ENCODE measurements at places on chromosomes 3 and 15. TPM values are rescaled to one million over a fixed set of nuclear protein-coding genes. Genes with fewer than 3 reads are reported as not detected.

The TRIM42 gene
- not detected for total RNA-seq

GRCh38 chr3:112873632-112874031 is 27.0 kb upstream of the CD200R1L start:
- peaks cover 7% of the 10 kb centered on the region for H3K36me3 ChIP-seq
- H3K27me3 ChIP-seq = peaks cover 15% of the 10 kb centered on the region

The NOX5 gene
- total RNA-seq = not detected

DNA sequence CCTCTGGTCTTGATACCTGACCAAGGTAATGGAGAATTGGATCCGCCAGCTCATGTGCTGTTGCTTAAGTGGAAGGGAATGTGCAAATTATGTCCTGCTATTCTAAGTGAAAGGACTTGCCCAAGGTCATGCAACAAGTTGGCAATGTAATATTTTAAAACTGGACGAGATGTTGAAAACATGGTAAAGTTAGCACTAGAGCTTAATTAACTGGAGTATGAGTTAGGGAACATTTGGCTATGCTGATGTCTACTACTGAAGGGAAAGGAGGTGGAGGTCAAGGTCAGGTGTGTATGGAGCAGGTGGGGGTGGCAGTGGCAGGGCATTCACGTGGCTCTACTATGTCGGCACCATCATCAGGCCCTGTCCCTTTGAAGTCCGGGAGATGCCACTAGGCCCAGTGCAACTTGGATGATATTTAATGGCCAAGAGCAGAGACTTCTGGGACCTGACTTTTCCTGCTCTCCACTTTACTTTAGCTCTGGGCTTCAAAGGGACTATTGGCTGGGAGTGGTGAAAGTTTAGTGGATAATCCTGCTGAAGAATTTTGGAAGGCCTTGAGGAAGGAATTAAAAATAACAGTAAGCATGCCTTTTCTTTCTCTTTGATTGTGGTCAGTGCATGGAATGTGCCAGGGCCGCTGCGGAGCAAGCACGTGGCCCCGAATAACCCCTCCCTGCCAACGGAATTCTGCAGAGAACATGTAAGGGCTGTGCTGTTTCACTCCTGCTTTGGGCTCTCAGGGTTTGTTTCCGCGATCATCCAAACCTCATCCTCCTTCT is 14.9 kb downstream of the SMAD3 start:
- peaks cover 81% of the 10 kb centered on the region for H3K4me1 ChIP-seq
- H3K36me3 ChIP-seq = peaks cover 1% of the 10 kb centered on the region
- no peaks in the 10 kb centered on the region for H3K27me3 ChIP-seq
- peak overlapping the region; percentile 50 for H3K4me3 ChIP-seq
- H3K27ac ChIP-seq = peak overlapping the region; percentile 96

The SAMMSON gene
- 0.39 TPM for total RNA-seq

GRCh38 chr3:74288761-74289160 is 325.7 kb downstream of the CNTN3 start:
- no peak for DNase-seq
- H3K4me1 ChIP-seq = no peaks in the 10 kb centered on the region
- H3K36me3 ChIP-seq = no peaks in the 10 kb centered on the region
- H3K27me3 ChIP-seq = no peaks in the 10 kb centered on the region

DNA sequence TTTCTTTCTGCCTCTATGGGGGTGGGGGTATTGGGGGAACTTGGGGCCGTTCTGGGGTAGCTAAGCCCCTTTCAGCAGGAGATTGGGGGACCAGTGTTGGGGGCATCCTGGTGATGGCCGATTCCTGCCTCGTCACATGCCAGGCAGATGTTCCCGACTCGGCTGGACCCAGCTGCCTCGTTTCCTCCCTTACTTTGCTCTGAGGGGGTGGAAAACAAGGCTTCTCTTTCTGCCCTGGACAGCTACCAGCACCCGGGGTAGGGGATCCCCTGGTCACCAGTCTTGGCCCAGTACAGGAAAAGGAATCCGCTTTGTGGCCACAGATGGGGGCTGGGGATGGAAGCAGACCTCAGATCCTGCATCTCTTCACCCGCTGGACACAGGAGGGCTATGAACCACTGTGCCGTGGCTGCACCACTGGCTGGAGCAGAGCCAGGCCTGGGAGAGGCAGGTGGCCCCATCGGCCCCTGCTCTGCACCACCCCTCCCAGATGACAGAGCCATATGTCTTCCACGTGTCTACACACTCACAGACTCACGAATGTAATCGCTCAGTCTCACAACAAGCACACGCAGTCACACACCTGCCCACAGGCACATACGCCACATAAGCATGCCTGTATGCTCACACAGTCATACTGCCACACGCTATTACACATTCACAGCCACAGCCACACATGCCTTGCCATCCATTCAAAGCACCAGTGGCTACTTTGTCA is 12.4 kb downstream of the SNX33 start:
- no peaks in the 10 kb centered on the region for H3K27me3 ChIP-seq
- H3K4me3 ChIP-seq = no peak overlapping the region
- peaks cover 36% of the 10 kb centered on the region for H3K4me1 ChIP-seq
- peak overlapping the region; percentile 99 for H3K27ac ChIP-seq

DNA sequence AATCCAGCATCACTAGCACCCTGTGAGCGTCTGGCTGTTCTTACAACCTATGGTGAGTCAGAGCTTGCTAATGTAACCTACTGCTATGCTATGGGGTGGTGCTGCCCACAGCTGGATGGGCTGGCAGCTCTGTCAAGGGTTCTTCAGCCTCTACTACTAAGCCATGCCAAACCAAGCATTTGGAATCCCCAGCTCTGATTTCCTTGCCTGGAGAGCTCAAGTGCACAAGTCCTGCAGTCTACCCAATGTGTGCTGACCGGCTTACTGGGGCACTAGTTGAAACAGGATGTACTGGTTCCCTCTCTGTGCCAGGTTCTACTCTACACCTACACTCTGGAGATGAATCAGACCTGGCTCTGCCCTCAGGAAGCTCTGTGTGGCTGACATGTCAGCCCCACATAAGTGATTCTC is 4.2 kb downstream of the TEX264 start:
- peak overlapping the region; percentile 32 for H3K27ac ChIP-seq
- H3K27me3 ChIP-seq = no peaks in the 10 kb centered on the region
- no peak overlapping the region for H3K4me3 ChIP-seq
- H3K36me3 ChIP-seq = no peaks in the 10 kb centered on the region

GRCh38 chr3:128006061-128007032 is 45.9 kb upstream of the SEC61A1 start:
- H3K4me3 ChIP-seq = no peak overlapping the region
- H3K27ac ChIP-seq = no peak overlapping the region
- H3K36me3 ChIP-seq = no peaks in the 10 kb centered on the region
- peaks cover 17% of the 10 kb centered on the region for H3K27me3 ChIP-seq
- peaks cover 16% of the 10 kb centered on the region for H3K4me1 ChIP-seq

- no peak for DNase-seq
- H3K4me1 ChIP-seq = peaks cover 47% of the 10 kb centered on the region
- H3K27ac ChIP-seq = no peak overlapping the region
- H3K4me3 ChIP-seq = no peak overlapping the region
Observed at GRCh38 chr15:51195459-51195858, 100.8 kb upstream of the TNFAIP8L3 start.

GRCh38 chr3:120093119-120093910 is 932 bp downstream of the GSK3B start:
- no peaks in the 10 kb centered on the region for H3K36me3 ChIP-seq
- no peak for DNase-seq
- H3K4me1 ChIP-seq = peaks cover 31% of the 10 kb centered on the region
- no peak overlapping the region for H3K27ac ChIP-seq

DNA sequence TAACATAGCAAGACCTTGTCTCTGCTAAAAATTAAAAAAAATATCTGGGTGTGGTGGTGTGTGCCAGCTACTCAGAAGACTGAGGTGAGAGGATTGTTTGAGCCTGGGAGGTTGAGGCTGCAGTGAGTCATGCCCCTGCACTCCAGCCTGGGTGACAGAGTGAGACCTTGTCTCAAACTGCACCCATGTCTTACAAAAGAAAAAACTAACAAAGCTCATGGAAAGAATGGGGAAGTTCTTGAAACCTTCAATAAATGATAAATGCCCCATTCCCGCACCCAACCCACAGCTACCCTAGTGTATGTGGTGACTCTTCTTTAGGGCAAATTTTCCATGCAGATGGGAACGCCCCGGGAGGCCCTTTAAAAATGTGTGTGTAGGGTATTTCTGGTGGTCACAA is 28.3 kb downstream of the RPLP1 start:
- DNase-seq = no peak
- no peak overlapping the region for H3K4me3 ChIP-seq
- H3K27ac ChIP-seq = no peak overlapping the region
- H3K36me3 ChIP-seq = peaks cover 6% of the 10 kb centered on the region
- H3K27me3 ChIP-seq = peaks cover 10% of the 10 kb centered on the region
- no peaks in the 10 kb centered on the region for H3K4me1 ChIP-seq

The B3GALNT1 gene
- total RNA-seq = 22.0 TPM

The DPH6 gene
- 7.3 TPM for total RNA-seq

The ATP6V1A gene
- 65.4 TPM for total RNA-seq

The BLM gene
- total RNA-seq = 2.3 TPM

The CDCP1 gene
- 0.48 TPM for total RNA-seq

- no peaks in the 10 kb centered on the region for H3K36me3 ChIP-seq
- peak; percentile 62 for DNase-seq
- peaks cover 68% of the 10 kb centered on the region for H3K27me3 ChIP-seq
- H3K4me3 ChIP-seq = no peak overlapping the region
- peaks cover 11% of the 10 kb centered on the region for H3K4me1 ChIP-seq
- no peak overlapping the region for H3K27ac ChIP-seq
Observed at GRCh38 chr3:137760341-137761098, 3.6 kb upstream of the SOX14 start.

- H3K4me1 ChIP-seq = peaks cover 9% of the 10 kb centered on the region
- DNase-seq = no peak
- no peaks in the 10 kb centered on the region for H3K36me3 ChIP-seq
- H3K27me3 ChIP-seq = no peaks in the 10 kb centered on the region
Observed at GRCh38 chr15:91553196-91553854, 300.2 kb upstream of the SLCO3A1 start.

The EPHB3 gene
- total RNA-seq = 7.2 TPM

The CCR8 gene
- total RNA-seq = not detected

- no peak overlapping the region for H3K4me3 ChIP-seq
- DNase-seq = no peak
- no peaks in the 10 kb centered on the region for H3K27me3 ChIP-seq
Observed at GRCh38 chr3:3340526-3340925, 161.0 kb upstream of the CRBN start.

The HYKK gene
- total RNA-seq = 3.6 TPM

GRCh38 chr15:51883271-51883837 is 53.9 kb downstream of the TMOD3 start:
- no peak for DNase-seq
- H3K27ac ChIP-seq = peak overlapping the region; percentile 80
- no peaks in the 10 kb centered on the region for H3K36me3 ChIP-seq
- peaks cover 66% of the 10 kb centered on the region for H3K4me1 ChIP-seq
- no peak overlapping the region for H3K4me3 ChIP-seq

DNA sequence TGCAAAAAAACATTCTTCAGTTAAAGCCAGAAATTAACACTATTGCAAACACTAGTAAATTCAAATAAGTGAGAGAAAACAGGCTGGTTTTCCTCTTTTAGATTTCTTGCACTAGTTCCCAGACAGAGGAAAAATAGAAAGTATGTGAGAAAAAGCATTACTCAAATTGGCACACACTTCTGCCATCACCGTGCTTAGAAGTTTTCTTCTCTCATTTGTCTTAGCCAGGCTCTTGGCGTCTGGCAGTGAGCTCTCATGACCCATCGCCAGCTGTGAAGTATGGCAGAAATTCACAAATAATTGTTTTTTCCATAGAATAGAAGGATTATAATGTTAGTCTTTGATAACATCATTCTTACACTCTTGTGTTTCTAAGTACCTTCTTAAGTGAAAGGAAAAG is 515.9 kb downstream of the GBE1 start:
- H3K4me1 ChIP-seq = peaks cover 16% of the 10 kb centered on the region
- peak overlapping the region; percentile 24 for H3K27ac ChIP-seq

The ALG1L2 gene
- total RNA-seq = not detected

DNA sequence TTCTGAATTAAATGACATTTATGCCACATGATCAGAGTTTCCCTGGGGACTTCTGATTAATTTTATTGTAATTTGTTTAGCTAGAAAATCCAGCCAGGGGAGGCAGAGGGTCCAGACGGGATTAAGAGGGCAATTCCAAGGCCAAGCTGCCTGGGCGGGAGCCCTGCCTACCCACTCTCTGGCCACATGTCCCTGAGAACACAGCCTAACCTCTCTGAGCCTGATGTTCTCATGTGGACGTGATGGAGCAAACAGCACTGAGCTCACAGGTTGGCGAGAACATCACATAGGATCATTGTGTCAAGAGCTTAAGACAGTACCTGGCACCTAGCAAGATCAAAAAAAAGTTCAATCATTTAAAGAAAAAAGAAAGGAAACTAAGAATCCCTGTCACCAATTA is 1.0 kb downstream of the LRRC2 start:
- H3K4me3 ChIP-seq = peak overlapping the region; percentile 75
- peaks cover 2% of the 10 kb centered on the region for H3K27me3 ChIP-seq
- H3K36me3 ChIP-seq = peaks cover 4% of the 10 kb centered on the region
- H3K27ac ChIP-seq = peak overlapping the region; percentile 46

GRCh38 chr3:29609328-29609811 is 328.5 kb downstream of the RBMS3 start:
- H3K27me3 ChIP-seq = no peaks in the 10 kb centered on the region
- no peak for DNase-seq
- H3K27ac ChIP-seq = no peak overlapping the region
- no peaks in the 10 kb centered on the region for H3K36me3 ChIP-seq

- H3K36me3 ChIP-seq = peaks cover 5% of the 10 kb centered on the region
- no peaks in the 10 kb centered on the region for H3K27me3 ChIP-seq
- DNase-seq = no peak
- no peak overlapping the region for H3K27ac ChIP-seq
- no peak overlapping the region for H3K4me3 ChIP-seq
Observed at GRCh38 chr3:187025254-187025655, 94.9 kb downstream of the ST6GAL1 start.

The PP2D1 gene
- not detected for total RNA-seq

- no peaks in the 10 kb centered on the region for H3K27me3 ChIP-seq
- H3K4me3 ChIP-seq = peak overlapping the region; percentile 60
- DNase-seq = no peak
- no peak overlapping the region for H3K27ac ChIP-seq
Observed at GRCh38 chr3:50567011-50567385, 549 bp downstream of the C3orf18 start.

- no peaks in the 10 kb centered on the region for H3K4me1 ChIP-seq
- H3K27me3 ChIP-seq = peaks cover 2% of the 10 kb centered on the region
- H3K27ac ChIP-seq = no peak overlapping the region
- H3K36me3 ChIP-seq = peaks cover 1% of the 10 kb centered on the region
- no peak overlapping the region for H3K4me3 ChIP-seq
- no peak for DNase-seq
Observed at GRCh38 chr3:135645541-135645940, 320.0 kb upstream of the PPP2R3A start.

The UBAP1L gene
- 2.5 TPM for total RNA-seq

DNA sequence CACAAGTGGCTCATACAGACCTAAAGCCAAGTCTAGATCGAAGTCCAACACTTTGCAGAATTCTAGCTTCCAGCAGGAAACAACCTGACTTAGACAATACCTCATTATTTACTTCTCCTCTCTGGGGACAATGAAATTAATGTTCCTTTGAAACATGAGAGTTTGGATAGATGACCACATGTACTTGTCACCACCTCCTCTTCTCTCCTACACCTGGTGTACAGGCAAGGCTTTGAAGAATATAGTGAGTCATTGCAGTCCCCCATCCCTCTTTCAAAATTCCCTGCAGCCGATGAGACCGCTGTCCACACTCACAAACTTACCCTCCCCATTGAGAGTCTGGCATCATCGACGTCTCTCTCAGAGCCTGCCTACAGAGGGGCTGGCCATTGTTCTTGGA is 189.0 kb upstream of the HES1 start:
- peaks cover 68% of the 10 kb centered on the region for H3K27me3 ChIP-seq
- H3K4me1 ChIP-seq = no peaks in the 10 kb centered on the region
- no peak overlapping the region for H3K27ac ChIP-seq
- H3K4me3 ChIP-seq = no peak overlapping the region
- peaks cover 4% of the 10 kb centered on the region for H3K36me3 ChIP-seq
- no peak for DNase-seq

The COLQ gene
- 5.6 TPM for total RNA-seq

Measured in chondrocyte (in vitro differentiated cells).